ENCODE measurements at places on chromosomes 1 and 21.

GRCh38 chr1:157203166-157203565, 65.0 kb upstream of the ETV3 start:
- no peak for DNase-seq

- no peak for DNase-seq
These were observed 300.3 kb downstream of the DSCAM start for GRCh38 chr21:40546647-40547046.

DNA sequence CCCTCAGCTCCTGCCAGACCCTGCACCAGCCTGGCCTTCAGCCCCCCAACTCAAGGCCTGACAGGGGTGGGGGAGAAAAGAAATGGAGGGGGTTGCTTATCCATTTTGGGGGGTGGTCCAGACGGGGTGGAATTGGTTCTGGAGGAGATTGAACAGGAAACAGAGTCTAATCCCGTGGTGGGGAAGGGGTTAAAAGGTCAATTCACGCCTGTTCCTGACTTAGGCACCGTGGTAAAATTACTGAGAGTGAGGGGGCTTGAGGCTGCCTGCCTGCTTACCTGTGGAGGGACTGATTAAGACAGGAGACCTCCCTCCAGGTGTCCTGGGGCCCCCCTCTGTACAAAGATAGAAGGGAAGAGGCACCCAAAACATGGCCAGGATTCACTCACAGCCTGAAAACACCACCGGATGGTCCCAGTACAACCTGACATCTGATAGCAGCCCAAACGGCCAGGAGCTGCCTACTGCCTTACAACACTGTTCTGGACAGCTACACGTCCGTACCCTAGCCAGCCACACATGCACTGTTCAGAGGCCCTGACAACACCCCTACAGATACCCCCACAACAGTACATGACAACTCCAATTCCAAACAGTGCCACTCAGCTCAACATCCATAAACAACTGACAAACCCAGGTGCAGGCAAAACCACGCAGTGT, 31.8 kb downstream of the AHDC1 start:
- DNase-seq: no peak

GRCh38 chr1:56537660-56538059, 41.7 kb downstream of the PLPP3 start:
- no peak for DNase-seq

GRCh38 chr21:43916691-43917514, 51.9 kb downstream of the AGPAT3 start:
- no peak for DNase-seq

- DNase-seq: peak; percentile 2
These were observed 222.6 kb downstream of the COL24A1 start for GRCh38 chr1:85933961-85934360.

DNA sequence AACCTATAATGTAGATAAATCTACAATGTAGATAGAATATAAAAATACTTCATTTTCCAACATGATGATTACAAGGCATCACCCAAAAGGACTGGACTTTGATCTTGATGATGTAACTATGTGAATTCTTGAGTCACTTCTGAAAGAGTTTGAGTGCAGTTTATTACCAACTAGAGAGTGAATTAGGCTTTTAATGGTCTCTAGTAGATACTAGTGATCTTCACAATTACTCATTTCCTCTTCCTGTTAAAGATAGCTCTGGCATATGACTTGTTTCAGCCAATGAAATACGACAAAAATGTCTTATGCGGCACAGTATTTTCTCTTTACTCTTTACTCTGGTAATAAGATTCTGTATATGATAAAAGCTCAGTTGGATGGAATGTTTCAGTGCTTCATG, 1588.1 kb upstream of the B3GALT2 start:
- no peak for DNase-seq

DNA sequence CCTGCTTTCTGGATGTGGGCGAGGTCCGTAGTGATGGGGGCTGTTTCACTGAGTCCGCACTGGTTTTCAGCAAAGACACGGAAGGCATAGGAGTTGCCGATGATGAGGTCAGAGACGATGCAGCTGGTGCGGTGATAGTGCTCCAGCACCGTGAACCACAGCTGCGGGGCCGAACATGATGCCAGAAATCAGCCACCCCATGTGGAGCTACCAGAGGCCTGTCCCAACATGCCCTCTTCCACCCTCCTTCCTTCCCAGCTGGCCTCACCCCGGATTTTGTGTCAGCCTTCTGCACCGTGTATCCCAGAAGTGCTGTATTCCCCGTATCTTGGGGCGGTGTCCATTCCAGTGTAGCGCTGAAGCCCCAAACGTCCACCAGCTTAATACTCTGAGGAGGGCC, 10.0 kb downstream of the MYBPHL start:
- DNase-seq: peak; percentile 74

GRCh38 chr1:108557296-108557695, 2.6 kb upstream of the EEIG2 start:
- no peak for DNase-seq

DNA sequence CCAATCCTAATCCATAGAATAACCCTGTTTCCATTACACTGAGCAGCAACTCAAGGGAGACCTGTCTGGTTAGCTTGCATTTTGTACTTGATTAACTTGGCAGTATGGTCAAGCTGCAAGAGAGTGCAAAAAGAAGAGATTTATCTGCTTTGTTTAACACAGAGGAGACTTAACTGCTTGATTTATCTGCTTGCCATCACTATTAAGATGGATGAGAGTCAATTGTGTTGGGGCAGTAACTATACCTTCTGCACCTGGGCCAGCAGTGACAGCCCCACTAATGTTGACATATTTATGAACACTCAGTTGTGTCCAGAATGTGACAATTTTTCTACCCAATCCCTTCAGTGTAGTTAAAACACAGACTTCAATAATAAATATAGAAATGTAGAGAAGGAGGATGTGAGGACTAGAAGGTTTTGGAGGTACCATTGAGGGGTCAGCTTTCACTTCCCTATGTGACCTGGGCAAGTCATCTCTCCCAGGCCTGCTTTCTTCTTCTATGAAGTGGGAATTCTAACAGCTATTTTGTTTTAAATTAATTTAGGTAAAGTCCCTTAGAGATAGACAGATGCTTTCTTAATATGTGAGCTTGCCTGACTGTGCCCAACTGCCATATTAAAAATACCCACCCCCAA, 159.1 kb upstream of the KCNK2 start:
- no peak for DNase-seq

DNA sequence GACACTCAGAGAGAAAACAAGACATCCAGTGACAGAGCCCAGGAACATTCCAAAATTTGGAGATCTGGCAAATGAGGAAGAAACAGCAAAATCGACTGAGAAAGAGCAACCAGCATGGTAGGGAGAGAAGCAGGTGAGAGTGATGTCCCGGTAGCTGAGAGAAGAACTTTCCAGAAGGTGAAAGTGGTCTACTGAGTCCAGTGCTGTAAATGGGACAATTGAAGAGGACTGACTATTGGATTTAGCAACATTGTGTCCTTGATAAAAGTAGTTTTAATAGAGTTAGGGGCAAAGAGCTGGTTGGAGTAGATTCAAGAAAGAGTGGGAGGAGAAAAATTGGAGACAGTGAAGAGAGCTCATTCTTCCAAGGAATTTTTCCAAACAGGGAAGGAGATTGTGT, 15.0 kb upstream of the IL10RB start:
- no peak for DNase-seq

DNA sequence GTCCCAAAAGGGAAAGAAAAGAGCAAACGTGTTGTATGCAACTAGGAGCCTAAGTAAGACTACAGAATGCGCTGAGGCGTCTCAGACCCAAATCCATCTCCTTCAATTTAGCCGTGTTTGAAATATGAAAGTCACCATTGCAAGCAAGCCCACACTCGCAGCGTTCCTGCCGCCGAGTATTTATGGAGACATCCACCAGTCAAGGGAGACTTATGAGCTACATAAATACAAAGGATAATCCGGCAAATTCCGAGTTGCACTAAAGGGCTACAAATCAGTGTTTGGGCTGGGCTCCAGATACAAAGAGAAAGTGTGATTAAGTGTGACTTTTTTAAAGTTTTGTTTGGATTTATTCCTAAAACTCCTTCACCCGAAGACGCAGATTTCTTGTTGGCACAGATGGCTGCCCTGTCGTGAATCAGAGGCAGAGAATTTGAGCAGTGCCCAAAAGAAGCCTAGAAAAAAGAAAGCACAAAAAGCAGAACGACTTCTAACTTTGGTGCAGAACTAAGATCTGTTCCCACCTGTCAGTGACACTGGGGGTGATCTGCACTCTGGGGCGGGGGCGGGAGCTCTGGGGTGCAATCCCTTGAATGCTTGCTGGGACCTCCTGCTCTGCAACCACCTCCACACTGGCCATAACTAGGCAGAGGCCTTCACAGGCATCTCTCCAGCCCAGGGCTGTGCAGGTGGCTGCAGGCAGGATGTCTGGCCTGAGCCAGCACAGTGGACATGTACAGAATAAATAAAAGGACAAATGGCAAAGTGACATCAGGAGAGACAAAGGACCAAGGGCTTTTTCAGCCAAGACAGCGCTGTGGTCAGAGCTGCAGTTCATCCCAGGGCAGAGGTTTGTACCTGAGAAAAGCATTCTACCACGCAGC, 489.7 kb downstream of the NPHP4 start:
- DNase-seq: peak; percentile 2

DNA sequence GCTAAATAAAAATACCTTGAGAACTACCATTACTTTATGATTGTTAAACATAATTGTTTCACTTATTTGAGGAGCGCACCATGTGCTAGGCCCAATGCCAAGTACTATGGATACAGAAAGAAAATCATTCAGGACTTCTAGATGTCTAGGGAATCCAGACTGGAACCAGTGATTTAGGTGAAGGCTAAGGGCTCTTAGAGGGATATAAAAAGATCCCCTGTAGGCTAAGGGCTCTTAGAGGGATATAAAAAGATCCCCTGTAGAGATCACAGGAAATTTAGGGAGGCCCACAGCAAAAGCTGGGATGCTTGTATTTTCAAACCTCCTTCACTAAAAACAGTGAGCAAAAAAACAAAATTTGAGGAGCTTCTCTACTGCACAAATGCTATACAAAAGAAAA, 6.7 kb downstream of the TOR1AIP2 start:
- no peak for DNase-seq

DNA sequence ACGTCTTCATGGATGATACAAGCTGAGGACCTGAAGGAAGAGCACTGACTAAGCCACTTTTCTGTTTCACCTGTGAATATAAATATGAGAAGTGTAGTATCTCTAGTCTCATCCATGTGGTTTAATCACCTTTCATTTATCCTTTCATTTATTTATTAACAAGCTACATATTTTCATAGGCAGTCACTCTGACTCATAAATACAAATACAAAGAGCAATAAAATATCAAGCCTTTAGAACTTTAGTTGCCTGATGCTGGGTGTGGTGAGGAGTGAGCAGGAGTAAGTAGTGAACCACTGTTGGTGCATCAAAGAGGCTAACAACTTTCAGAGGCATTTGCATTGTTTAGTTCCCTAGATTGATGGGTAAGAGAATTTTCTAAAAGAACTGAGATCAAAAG, 269.0 kb upstream of the C1orf87 start:
- peak; percentile 10 for DNase-seq

- DNase-seq: peak; percentile 100
These were observed 87.9 kb downstream of the RIPK4 start for GRCh38 chr21:41678924-41679318.

DNA sequence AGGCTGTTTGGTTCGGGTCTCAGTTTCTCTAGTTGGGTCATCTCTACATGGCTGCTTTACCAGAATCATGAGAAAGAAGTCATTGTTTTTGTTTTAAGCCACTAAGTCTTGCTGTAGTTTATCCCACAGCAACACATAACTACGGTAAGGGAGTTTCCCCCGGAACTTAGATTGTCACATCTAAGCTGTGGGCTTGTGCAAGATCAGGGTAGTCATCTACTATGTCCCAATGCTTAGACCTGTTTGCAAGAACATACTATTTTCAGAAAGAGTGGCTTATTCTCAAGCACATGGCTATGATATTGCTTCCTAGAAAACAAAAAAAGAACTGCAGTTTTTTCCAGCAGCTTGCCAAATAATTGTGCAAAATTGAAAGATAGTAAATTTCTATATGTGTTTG, 18.0 kb upstream of the OLIG2 start:
- peak; percentile 32 for DNase-seq

GRCh38 chr1:67784545-67785186, 48.6 kb downstream of the GNG12 start:
- DNase-seq: peak; percentile 61

DNA sequence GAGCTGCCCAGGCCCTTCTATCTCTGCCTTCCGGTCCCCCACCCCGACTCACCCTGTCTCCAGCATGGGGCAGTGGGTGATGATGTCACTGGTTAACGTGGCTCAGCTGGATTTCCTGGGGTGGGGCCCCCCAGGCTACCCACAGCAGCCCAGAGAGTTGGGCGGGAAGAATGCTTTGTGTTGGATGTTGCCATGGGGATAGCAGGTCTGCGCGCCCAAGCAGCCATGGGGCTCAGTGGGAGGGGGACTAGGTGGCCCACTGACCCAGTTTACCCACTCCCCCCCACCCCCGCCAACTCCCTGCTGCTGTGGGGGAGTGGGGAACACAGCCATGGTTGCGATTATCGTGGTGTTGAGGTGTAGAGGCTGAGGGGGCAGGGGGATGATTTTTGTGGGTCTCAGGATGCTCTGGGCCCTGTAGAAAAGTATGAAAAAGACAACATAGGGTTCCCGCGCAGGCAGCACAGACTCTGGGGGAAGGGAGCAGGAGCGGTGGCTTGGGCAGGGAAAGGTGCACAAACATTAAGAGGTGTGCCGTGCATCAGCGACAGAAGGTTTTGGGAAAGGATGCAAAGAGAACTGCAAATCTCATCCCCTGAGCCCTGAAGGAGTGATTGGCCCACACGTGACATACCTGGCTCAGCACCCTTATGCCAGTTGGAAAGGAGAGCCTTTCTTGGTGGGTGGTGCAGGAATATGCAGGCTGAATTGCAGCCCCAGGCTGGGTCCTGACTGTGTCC, 8.5 kb downstream of the CELSR2 start:
- DNase-seq: no peak

GRCh38 chr1:39139723-39140360, 64.7 kb upstream of the MACF1 start:
- DNase-seq: no peak

DNA sequence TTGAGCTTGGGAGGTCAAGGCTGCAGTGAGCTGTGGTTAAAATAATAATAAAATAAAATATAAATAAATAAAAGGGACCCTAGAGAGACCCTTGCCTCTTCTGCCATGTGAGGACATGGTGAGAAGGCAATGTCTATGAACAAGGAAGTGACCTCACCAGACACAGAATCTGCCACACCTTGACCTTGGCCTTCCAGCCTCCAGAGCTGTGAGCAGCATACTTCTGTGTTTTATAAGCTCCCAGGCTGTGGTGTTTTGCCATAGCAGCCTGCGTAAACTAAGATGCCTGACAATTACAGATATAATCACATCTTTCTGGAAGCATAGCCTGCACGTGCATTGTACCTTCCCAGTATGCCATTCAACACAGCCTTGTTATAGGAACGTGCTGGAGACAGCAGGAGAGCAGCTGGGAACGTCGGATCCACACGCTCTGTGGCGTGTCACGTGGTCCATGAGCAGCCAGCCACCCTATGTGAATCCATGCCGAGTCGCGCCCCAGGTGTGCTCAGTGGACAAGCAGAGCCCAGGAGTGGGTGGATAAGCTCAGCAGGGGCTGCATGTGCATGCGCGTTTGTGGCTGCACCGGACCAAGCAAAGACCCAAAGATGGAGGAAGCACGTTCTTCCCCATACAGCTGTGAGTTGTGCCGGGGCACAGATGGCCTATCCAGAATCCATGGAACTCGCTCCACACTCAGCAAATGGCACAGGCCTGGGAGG, 17.8 kb downstream of the WNT9A start:
- no peak for DNase-seq

GRCh38 chr1:8031176-8031785, 5.2 kb upstream of the ERRFI1 start:
- peak; percentile 63 for DNase-seq
